ENCODE measurements at places on chromosomes 16 and 17.

DNA sequence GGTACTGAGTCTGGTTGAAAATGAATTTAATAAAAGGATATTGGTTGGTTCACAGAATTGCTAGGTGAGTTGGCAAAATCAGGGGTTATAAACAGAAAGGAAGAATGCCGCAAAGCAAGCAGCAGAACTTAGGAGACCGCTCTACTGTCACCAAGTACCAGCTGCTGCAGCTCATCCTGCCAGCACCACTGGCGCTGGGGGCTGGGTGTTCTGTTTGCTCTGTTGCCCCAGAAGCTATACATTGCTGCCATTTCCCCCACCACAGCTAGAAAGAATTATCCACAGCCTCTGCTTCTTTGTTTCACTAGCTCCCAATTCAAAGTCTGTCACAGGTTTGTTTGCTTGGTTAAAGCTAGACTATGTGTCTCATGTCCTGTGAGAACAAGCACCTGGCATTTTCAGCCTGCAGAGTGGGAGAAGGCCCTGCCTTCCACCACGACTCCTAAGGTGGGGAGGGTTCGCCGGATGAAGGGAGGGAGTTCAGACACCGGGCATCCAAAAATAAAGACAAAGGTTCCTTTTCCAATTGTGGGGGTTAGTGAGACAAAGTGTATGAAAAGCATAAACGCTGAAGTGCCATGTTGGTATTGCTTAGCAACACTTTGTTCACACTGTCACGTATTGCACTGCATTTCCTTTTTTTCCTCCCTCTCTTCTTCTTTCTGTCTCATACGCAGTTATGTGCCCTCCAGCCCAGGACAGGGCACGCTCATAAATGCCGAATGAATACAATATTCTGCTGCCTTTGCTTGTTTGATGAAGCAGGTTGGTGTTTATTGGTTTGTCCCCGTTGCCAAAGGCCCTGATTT is 9.6 kb upstream of the CPD start:
- DNase-seq, result no peak

- no peak for DNase-seq
Observed at GRCh38 chr16:49755313-49755620, 100.6 kb downstream of the ZNF423 start.

GRCh38 chr16:84907051-84907450 is 87.3 kb downstream of the CRISPLD2 start:
- no peak for DNase-seq

DNA sequence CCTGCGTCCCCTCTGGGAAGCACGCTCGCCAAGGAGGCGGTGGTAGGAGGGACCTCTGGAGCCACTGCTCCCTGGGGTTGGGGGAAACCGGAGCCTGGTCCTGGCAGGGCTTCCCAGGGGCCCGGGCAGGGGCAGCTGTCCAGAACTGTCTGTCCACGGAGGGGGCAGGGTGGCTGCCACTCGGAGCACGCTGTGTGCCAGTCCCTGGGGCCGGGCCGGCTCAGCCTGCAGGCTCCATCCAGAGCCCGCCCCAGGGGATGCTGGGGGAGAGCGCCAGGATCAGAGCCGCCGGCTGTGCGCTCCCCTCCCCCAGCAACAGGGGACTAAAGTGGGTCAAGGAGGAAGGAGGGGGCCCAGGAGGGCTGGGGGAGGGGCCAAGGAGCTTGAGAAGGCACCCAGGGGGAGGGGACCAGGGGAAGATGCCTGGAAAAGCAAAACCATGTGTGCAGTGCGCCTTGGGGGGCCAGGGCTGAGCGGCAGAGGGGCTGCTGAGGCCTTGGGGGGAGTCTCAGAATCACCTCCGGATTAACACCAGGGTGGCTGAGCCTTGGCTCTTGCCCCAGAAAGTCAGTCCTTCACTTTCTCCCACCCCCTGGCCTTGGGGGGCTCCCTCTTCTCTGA is 21.3 kb downstream of the ZNF423 start:
- no peak for DNase-seq

DNA sequence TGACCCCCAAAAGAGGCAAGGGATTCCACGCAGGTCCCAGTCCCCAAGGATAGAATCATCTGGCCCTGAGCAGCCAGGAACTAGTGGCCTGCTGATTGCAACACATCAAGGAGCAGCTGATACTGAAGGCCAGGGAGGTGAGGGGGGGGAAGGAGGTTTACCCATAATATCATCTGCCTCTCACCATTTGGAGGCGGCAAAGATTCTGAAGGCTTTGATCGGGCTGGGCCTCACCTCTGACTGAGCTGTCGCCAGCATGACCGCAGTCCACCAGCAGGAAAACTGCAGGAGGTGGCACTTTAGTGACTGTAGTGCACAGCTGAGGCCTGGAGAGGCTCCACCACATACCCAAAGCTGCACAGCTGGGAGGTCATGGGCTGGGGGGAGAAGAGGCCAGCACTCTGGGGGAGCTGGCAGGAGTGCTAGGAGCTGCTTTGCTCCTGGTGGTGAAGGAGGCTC is 20.5 kb upstream of the ITGA3 start:
- DNase-seq, result no peak

DNA sequence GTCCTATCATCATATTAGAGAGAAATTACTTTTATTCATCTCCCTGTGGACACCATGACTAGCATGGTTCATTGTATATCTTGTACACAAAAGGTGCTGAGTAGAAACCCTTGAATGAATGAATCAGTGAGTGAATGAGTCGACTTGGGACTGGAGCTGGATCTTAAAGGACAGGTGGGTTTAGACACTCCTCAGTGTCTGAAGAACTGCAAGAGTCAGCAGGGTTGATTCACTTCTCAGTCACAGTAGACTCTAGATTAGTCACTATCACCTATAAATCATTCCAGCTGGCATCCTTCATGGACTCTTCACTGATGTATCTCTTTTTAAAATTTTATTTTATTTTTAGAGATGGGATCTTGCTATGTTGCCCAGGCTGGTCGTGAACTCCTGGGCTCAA is 30.1 kb upstream of the PMFBP1 start:
- DNase-seq, result no peak

Data from stimulated activated CD8-positive, alpha-beta memory T cell treated with anti-CD3 and anti-CD28 coated beads, Interleukin-4, amount 100 ng/mL, for 1 hour (primary cell).